ENCODE measurements at places on chromosomes 4 and X.

- no peak for DNase-seq
Observed at GRCh38 chrX:110304884-110305283, 13.0 kb downstream of the AMMECR1 start.

GRCh38 chrX:125308653-125309052, 11.0 kb upstream of the TEX13C start:
- no peak for DNase-seq

DNA sequence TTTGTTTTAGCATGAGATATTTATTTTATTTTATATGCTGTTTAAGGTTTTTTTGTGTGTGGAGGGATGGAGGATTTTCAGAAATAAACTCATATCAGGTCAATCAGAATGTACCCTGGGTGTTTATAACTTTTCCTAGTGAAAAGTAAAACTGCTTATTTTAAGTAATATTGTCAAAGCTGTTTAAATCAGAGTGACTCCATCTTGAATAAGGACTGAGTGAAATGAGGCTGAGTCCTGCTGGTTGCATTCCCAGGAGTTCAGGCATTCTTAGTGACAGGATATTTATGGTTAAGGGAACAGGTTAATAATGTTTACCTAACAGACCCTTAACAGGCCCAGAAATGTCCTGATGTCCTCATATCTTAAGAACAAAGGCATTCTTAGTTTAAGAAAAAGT, 1160.9 kb upstream of the PCDH7 start:
- DNase-seq = no peak

GRCh38 chr4:99755223-99755944, 61.2 kb upstream of the DAPP1 start:
- no peak for DNase-seq

- DNase-seq = no peak
Observed at GRCh38 chr4:57073559-57073958, 36.6 kb downstream of the IGFBP7 start.

GRCh38 chr4:158193171-158193749, 17.0 kb upstream of the TMEM144 start:
- no peak for DNase-seq

- no peak for DNase-seq
Observed at GRCh38 chrX:23890933-23891332, 16.8 kb downstream of the APOO start.

DNA sequence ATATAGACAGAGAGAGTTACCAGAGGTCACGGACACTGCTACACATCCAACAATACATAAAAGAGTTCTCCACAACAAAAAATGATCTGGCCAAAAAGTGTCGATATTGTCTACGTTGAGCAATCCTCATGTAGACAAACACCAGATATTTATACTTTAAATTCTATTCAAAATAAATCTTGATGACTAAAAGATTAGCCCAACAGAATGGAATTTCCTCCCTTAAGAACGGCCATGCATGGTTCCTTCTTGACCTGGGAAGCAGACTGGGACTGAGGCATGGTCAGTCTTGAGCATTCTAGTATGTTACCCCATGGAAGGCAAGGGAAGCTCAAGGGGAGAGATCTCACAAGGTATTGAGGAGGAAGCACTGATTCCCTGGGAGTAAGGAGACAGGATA, 43.5 kb downstream of the LHFPL1 start:
- DNase-seq = no peak

DNA sequence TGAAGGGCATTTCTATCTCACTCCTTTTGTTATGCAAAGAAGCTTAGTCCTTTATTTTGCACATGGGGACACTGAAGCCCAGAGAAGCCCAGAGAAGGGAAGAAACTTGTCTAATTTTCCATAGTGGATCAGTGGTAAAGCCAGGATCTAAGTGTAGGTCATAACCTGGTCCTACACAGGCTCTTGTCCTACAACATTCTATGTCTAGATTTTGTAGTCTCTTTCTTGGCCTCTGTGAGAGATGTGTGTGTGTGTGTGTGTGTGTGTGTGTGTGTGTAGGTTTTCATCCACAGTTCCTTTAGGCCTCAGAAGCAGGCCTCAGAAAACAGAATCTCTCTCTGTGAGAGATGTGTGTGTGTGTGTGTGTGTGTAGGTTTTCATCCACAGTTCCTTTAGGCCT, 38.3 kb downstream of the VSIG4 start:
- DNase-seq = no peak

GRCh38 chr4:109232681-109233080, 69.8 kb downstream of the COL25A1 start:
- DNase-seq = no peak

- no peak for DNase-seq
Observed at GRCh38 chr4:84481860-84482245, 17.2 kb downstream of the NKX6-1 start.

DNA sequence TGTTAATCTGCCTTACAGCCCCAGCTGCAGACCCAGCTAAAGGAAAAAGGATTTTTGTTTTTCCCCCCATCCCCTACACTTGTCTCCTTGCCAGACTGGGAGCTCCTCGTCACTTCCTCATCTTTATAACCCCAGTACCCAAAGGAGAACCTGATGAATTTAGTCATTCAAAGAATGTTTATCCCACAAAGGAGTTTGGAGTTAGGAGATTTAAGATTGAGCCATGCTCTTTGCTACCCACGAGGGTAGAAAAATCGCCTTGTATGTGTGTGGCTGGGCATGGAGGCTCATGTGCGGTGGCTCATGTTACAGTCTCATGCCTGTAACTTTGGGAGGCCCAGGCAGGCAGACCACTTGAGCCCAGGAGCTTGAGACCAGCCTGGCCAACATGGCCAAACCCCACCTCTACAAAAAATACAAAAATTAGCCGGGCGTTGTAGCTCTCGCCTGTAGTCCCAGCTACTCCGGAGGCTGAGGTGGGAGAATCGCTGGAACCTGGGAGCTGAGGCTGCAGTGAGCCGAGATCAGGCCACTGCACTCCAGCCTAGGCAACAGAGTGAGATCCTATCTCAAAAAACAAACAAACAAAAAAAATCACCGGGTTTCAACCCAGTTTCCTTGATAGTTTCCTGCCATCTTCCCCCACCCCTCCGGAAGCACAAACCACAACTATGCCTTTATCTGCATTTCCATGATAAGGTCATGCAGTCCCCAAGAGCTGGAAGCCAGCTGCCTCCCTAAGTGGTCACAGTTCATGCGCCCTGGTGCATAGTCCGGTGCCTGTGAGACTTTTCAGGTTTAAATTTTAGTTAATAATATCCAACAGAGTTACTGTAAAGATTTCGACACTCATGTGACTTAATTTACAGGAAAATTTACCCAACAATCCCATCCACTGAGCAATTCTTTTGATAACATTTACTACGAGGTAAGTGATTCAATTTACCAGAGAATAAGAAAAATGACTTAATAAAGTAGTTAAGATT, 1.5 kb downstream of the CFAP97 start:
- no peak for DNase-seq

DNA sequence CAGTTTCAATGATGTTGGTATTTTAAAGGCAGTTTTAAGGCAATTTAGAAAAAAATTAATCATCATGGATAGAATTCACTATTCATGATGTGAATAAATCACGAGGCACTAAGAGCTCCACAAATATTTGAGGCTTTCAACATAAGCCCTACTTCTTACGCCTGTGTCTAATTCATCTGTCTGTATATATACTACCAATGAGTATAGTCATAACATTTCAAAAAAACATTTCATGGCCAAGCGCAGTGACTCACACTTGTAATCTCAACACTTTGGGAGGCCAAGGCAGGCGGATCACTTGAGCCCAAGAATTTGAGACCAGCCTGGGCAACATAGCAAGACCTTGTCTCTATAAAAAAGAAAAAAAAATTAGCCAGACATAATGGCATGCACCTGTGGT, 56.5 kb downstream of the FBXL5 start:
- no peak for DNase-seq

GRCh38 chr4:1771555-1772305, 21.4 kb upstream of the FGFR3 start:
- DNase-seq = no peak

GRCh38 chr4:138869165-138869564, 146.4 kb upstream of the NOCT start:
- no peak for DNase-seq

All from GM12878 (cell line).